ENCODE measurements at places on chromosomes 1 and 21.

DNA sequence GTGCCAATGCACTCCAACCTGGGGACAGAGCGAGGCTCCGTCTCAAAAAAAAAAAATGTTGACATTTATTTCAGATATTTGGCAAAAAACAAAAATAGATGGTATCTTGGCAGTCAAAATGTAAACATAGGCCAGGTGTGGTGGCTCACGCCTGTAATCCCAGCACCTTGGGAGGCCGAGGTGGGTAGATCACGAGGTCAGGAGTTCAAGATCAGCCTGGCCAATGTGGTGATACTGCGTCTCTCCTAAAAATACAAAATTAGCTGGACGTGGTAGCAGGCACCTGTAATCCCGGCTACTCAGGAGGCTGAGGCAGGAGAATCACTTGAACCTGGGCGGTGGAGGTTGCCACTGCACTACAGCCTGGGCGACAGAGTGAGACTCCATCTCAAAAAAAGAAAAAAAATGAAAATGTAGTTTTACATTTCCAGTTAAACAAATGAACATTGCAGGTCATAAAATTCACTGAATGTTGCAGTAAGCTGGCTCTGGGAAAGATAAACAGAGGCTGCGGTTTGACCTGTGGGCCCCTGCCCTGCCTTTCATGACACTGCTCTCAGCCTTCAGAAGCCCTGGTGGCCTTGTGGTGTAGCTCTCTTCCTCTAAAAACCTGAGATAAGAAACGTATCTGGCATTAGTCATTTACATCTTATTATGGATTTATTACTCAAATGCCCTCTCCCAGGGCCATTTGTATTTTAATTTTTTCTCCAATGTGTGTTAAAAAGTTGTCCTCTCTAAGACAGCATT lies 12.2 kb upstream of the SLC44A3 start:
- DNase-seq: peak; percentile 70

DNA sequence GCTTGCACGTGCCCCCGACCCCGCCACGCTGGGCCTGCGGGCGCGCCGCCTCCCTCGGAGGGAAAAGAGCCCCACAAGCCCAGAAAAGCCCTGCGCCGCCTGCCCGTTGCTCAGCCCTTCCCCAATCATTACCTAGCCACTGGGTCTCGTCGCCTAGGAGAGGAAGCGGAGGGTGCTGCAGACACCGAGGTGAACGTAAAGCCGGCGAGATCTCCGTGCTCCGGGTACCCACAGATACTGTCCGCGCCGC lies at the start of gene ENO1:
TSS of gene ENO1 (minus strand) at position 239 of the 250 bp plus-strand sequence. CDS start 3,778 bp downstream, outside the sequence.
- DNase-seq: no peak

GRCh38 chr1:62045574-62045973 lies 149.1 kb upstream of the L1TD1 start:
- no peak for DNase-seq

DNA sequence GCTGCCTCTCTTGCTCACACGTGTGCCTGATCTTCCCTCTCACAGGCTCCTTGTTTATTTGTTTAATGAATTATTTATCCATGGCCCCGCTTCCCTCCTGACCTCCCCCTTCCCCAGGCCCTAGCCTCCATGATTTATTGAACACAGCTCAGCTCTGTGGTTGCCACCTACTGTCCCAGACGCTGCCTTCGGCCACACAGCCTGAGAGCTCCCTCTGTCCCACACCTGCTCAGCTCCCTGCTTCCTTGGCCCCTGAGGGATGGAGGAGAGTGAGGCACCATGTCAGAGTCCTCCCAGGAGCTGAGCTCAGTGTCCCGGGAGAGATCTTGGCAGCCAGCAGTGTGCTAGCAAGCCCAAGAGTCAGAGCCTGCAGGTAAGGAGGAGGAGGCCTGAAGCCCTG lies 3.1 kb upstream of the EFNA3 start:
- DNase-seq: no peak

DNA sequence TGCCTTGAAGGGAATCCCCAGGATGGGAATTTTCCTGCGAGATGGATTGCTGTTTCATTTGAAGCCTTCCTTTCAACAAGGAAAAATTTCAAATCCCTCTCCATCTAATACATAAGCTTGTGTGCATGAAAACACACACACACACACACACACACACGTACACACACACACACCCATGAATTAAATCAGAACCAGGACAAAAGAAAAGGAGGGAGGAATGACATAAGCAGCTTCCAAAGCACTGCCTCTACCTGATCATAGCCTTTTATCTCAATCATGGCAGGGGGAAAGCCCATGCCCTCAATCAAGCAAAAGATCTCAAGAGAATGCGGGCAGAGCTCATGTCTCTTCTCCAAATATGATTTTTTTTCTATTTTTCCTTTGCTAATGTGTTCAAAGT lies 139.7 kb downstream of the SLC44A5 start:
- no peak for DNase-seq

GRCh38 chr1:158506369-158506987 lies 34.5 kb downstream of the OR10R2 start:
- peak; percentile 20 for DNase-seq

DNA sequence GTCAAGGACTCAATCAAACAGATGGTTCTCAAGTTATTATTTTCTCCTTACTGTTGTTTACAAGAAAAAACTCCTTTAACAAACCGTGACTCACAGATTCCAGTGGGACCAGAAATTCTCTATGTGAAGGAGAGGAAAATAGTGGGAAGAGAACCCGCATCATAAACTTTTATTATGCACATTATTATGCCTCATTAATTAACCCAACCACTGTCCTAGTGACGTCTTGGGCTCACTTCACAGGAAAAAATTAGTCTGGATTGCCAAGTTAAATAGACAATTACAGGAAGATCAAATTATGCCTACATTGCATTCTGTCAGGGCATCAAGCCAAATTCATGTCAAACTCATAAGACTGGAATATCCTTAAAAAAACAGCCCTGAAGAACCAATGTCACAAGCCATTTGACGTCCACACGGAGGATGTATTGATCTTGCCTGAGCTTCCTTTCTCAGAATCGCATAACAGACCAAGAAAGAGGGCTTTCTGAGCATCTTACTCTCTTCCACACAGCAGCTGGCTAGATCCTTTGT lies 347.8 kb downstream of the DUSP10 start:
- DNase-seq: no peak

DNA sequence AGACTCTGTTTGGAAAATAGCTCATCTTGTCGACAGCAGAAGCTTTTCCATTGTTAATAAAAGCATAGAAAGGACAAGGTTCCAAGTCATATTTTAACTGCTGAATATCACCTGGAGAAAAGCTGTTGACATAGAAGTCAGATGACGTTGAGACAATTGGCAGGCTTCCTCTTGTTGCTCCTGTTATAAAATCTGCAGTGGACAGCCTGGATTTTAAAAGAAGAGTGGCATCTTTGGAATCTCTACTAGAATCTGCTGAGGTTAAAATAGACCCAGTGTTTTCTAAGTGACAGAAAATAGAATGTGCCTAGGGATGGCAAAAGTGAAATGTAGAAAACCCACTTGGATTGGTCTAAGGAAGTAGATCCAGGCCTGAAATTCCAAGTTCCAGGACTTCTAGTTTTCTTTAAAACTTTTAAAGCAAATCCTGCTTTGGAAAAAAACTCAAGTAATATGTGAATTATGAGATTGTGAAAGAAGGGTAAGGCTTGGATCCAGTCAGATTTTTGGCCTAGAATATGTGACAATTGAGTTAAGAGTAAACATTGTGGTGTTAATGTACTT lies 53.6 kb upstream of the NEXN start:
- peak; percentile 70 for DNase-seq

GRCh38 chr1:90414201-90414600 lies 302.9 kb downstream of the BARHL2 start:
- DNase-seq: no peak

GRCh38 chr1:3071565-3072390 lies 2.8 kb downstream of the PRDM16 start:
- peak; percentile 49 for DNase-seq

GRCh38 chr21:43361493-43362296 lies 65.2 kb downstream of the SIK1 start:
- DNase-seq: no peak
